ENCODE measurements at places on chromosomes 16 and 17.

DNA sequence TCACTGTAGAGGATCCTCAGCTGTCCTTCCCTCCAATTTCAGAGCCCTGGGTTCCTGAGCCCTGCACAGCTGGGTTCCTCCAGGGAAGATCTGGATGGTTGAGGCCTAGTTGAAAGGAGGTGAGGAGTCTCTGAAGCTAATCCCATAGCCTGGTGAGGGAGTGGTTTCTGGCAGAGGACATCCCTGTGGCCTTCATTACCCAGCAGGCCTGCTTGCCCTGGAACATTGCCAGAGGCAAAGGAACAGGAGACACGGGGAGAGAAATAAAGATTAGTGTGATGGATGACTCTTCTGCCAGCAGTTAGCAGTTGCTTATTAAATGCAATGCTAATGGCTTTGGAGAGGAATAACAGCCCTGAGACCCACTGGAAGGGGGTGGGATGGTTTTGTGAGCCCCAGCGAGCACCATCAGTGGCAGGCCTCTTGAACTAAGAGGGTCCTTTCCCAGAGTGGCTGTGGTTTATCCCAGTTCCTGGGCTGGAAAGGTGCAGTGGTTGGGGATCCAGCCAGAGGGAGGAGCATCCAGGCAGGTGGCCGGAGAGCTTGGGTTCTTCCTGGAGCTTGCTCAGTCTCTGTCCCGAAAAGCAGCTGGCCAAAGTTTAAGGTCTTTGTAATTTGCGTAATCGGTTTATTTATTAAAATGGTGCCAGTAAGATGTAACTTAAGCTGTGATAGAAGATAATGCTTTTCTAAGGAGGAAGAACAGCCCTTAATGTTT is 209.7 kb downstream of the CCDC182 start:
- no peak for DNase-seq

GRCh38 chr16:29117631-29118030 is 132.8 kb downstream of the LAT start:
- no peak for DNase-seq

GRCh38 chr17:58153671-58154070 is 5.5 kb downstream of the OR4D1 start:
- DNase-seq: no peak

DNA sequence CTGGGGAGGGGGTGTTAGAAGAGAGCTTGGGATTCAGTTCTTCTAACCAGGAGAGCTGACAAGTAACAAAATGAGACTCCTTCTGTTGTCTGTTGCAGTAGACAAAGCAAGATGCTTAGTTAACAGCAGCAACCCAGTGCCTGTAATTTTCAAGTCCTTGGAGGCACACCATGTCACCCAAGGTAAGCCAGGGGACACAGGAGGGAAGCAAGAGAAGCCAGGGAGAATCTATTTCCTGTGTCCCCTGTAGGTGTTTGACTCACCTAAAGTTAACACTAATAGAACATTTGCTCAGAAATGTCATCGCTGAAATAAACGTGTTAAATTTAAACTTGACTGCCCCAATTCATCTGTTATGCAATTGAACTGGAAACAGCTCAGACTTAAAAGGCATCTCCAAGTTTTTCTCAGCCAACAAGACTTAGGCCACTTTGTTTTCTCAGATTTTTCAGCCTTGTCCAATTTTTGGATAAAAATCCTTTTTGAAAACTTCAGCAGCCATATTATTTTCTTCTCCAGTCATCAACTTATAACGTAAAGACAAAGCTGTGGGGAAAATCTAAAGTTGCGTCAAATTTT is 257.6 kb downstream of the CDH13 start:
- DNase-seq: no peak

DNA sequence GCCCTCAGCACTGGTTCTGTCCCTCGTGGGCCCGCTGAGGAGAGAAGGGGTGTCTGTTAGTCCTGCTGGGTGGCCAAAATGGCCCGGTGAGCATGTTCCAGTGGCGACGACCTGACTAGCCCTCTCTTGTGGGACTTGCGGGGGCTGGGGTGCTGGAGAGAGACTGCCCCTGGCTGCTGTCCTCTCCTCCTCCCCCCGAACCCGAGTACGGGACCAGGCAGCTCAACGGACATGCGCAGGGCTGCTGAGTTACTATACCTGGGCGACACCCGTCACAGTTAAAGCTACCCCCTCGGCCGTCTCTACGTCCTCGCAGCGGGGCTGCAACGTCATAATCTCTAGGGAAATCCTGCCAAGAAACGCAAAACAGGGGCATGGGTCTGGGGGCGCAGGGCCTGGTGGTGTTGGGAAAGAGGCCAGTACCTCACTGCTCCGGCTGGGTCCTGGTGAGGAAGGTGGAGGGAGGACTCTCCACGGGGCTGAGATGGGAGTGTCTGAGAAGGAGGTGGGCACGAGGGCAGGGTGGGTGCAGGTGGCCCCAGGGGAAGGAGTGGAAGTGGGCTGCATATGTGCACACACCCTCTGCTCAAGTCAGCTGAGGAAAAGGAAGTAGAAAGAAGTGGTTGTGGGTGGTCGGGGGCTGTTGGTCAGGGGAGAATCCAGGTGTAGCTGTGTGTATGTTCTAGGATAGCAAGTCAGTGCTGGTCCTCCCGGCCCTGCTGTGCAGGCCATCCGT is 13.4 kb downstream of the FLOT2 start:
- no peak for DNase-seq

- no peak for DNase-seq
These were observed 108.9 kb downstream of the MAP2K6 start for GRCh38 chr17:69523244-69523861.

DNA sequence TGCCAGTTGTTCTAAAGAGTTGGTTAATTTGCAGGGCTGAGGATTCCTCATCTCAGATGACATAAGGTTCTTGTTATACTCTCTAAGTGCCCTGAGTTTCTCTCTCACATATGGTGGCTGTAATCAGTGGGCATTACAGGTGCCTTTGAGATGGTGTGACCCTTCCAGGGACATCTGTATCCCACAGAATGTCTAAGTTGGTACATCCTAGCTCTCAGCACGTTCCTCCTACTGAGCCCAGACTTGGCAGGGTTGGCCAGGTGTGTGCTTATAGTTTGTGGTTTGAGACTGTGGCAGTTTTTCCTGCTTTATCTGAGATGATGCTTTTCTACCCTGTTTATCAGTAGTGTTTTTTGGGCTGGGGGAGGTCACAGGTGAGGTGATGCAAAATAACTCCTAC is 36.3 kb downstream of the SPECC1 start:
- DNase-seq: no peak

DNA sequence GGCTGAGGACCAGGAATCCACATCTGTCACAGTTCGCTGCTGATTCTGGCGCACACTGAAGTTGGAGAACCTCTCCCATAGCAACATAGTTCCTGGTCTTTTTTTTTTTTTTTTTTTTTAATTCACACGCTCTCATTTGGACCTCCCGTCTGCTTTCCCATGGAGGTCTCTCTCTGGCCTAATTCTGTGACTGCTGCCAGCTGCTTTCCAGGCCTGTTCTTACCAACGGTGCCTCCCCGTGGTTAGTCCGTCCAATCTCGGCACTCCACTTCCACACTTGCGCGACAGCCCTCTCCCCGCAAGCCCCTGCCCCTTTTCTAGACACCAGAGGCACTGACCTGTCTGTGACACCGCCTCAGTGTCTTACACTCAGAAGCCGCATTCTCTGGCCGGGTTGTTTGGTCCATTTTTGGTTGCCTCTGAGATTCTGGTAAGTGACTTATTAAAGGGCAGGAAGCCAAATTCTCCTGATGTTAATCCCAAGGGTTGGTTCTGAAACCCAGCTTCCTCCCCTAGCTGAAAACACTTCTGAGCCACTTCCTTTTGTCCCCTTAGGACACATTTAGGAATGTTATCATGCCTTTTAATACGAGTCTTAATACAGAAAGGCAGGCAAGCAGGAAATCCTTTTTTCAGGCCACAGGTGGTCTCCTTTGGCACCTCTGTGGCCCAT is 1.1 kb upstream of the AKTIP start:
- no peak for DNase-seq

GRCh38 chr16:57038166-57038565 is 48.8 kb downstream of the NLRC5 start:
- DNase-seq: no peak

- no peak for DNase-seq
These were observed 26.6 kb downstream of the MGAT5B start for GRCh38 chr17:76894842-76895241.

GRCh38 chr16:11824362-11824761 is 27.0 kb downstream of the RSL1D1 start:
- DNase-seq: no peak

DNA sequence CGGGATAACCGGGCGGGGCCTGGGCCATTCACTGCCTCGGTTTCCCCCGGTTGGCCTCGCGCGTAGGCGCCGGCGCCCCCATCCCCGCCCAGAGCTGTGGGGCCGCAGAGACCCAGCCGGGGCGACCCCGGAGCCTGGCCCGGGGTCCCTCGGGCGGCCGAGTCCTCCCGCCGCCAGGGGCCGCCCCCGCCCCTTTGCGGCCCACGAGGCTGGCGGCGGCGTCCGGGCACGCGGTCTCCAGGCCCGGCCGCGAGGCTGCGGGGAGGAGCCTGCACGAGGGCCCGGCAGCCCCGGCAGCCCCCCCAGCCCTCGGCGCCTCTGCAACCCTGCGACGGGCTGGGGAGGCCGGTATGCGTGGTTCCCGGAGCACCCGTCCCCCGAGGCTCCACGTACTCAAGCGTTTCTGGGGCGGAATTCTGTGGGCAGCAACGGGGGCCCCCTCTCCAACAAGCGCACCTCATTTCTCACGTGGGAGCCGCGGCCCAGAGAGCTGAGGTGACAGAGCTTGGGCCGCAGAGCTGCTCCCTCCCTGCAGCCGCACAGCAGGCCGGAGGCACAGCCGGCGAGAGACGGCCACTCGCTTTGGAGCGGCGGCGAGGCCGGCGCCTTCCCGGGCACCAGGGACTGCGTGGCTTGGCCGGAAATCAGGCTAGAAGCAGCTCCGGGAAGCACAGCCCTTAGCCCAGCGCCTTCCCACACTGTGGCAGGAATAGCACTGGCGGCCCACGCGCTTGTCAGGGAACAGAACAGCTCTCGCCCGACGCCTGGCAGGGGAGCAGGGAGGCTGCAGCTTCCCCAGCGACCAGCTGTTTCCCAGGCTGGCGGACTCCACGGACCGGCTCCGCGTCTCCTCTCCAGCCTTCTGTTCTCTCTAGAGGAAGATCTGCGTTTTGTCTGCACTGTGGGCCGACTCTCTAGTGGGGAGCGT is 867 bp upstream of the LIMD2 start:
- no peak for DNase-seq

DNA sequence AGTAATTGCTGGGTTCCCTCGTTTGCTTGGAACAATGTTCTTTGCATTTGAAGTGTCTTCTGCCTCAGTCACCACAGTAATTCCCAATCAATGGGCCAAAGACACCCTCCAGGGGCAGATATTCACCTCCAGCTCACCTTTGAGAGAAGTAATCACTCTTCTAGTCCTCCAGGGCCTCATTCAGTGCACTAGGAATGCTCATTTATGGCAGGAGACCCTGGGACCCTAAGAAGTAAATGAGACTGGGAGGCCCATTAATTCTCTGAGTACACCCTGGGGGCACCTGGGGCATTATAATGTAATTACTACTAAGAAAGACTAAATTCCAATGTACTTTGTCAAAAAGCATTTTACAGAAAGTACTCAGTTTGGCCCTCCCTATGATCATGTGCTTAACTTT is 158.2 kb upstream of the XYLT1 start:
- DNase-seq: no peak

GRCh38 chr16:16062023-16062937 is 112.9 kb downstream of the ABCC1 start:
- DNase-seq: no peak

GRCh38 chr16:49884033-49885015 is 28.4 kb upstream of the ZNF423 start:
- DNase-seq: no peak

- no peak for DNase-seq
These were observed 95.7 kb downstream of the RBFOX3 start for GRCh38 chr17:79515110-79515509.

GRCh38 chr16:80323187-80323807 is 217.5 kb upstream of the DYNLRB2 start:
- DNase-seq: no peak

DNA sequence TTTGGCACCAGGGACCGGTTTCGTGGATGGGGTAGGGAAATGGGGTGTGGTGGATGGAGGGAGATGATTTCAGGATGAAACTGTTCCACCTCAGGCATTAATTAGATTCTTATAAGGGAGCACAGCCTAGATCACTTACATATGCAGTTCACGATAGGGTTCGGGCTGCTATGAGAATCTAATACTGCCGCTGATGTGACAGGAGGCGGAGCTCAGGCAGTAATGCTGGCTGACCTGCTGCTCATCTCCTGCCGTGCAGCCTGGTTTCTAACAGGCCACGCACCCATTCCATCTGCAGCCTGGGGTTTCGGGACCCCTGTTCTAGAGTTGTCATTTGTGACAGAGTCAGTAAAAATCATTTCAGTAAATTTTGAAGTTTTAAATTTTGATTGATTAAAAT is 99.7 kb downstream of the CHD9 start:
- DNase-seq: no peak

GRCh38 chr16:70416748-70417616 is 21.9 kb downstream of the ST3GAL2 start:
- DNase-seq: no peak

DNA sequence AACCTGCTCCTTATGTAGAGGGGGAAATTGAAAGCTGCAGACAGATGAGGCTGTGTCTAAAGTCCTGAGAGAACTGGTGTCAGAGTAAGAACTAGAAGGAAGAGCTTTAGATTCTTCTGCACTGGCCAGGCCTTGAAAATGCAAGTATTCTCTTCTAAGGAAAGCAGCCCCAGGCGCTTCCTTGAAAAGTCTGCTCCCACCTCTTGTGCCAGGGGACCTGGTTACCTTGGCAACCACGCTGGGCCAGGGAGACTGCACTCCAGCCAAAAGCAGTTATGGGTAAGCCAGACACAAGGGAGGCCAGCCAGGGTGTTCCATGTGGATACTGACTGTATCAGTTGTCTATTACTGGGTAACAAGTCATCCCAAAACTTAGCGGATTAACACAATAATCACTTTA is 228.6 kb upstream of the SDK2 start:
- DNase-seq: no peak

- DNase-seq: no peak
These were observed 9.6 kb downstream of the LLGL2 start for GRCh38 chr17:75535119-75535537.

DNA sequence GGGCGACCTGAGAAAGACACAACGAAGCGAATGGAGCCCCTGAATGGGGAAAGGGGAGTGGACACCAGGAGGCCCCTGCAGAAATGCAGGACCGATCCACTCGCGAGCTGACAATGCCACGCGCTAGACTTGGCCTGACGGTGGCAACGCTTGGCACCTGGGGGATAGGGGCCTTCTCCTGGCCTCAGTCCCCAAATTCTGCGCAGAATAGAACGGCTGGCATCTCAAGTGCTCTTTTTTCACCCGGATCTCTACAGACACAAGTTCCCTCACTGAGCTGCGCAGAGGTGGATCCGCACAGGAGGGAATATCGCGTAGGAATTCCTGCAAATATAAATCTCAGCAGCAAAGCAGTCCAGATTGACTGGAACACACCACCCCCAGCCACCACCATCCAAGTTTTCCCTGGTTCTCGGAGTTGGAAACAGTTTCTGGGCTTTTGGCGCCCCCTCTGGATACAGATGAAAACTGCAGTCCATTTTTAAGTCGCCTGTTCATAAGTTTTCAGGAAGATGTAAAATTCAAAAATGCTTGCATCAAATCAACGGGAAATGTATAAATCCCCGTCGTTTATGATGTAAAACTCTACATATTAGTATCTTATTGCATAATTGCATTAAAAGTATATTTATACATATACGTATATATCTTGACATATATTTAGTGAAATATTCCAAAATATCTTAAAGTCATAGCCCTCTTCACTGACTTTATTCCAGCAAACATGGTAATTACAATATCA is 2.3 kb upstream of the SOX9 start:
- DNase-seq: peak; percentile 29
